T-helper 2 cell treated with Interferon-gamma antibody and Interleukin-4, amounts not matched to agents 5 μg/mL and 100 μg/mL, for 36 hours (primary cell): ENCODE measurements at places on chromosomes 2 and 18.

DNA sequence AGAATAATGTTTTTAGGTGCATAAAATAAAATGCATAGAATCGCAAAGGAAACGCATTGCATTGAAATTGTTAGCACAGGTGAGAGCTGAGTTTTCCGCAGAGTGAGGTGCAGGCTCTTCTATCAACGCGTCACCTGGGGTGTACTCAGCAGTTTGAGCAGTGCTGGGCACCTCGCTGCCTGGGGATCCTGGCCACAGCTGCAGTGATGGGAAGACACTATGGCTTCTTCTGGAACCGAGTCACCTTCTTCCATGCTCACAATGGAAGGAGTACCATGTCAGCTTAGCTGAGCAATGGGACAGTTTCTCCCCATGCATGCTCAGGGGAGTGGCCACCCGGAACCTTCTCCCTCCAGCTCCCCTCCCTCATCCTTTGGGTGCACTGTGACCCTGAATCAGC is 95.4 kb upstream of the OTOS start:
- no peak for DNase-seq

GRCh38 chr2:30026091-30027055 is 105.0 kb upstream of the ALK start:
- DNase-seq: no peak

GRCh38 chr18:54710900-54711281 is 117.4 kb upstream of the RAB27B start:
- no peak for DNase-seq

DNA sequence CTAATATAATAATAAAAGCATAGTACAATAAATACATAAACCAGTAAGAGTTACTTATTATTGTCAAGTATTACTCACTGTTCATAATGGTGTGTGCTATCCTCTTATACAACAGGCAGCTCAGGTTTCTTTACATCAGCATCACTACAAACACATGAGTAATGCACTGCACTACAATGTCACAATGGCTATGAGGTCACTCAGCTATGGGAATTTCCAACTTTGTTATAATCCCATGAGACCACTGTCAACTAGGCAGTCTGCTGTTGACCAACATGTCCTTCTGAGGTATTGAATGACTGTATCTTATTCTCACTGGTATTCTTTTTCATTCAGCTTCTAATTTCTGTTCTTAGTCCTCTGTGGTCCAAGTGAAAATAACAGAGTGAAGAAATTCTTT is 250.4 kb upstream of the DSEL start:
- DNase-seq: no peak

- DNase-seq: no peak
Observed at GRCh38 chr2:205869439-205869838, 187.1 kb downstream of the NRP2 start.

DNA sequence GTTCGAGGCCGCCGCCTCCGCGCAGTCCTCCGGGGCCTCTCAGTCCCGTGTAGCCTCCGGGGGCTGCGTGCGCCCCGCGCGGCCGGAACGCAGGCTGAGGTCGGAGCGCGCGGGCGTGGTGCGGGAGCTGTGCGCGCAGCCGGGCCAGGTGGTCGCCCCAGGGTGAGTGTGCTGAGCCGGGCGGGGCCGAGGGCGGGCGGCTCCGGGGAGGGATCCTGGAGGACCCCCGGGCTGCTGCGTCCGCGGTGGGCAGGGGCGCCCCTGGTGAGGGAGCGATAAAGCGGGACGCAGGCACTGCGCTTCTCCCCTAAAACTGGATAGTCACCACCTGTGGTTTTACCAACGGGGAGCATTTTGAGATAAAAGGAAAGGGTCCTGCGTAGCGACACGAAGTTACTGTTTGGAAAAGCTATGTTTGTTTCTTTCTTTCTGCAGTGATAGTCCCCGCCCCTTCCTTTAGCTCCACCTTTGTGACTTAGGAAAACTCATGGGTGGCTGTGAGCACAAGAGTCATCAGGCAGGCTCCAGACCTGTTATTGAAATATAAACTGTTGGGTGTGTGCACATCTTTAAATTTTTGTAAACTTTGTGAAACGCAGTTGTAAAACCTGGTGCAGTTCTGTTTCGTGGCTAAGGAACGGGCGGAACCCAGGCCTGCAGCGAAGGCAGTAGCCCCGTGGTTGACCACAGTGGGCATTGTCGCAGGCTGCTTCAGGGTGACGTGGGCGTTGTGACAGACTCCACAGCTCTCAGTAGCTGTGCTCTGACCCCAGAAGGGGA is 687 bp downstream of the CTDP1 start:
- peak; percentile 48 for DNase-seq

DNA sequence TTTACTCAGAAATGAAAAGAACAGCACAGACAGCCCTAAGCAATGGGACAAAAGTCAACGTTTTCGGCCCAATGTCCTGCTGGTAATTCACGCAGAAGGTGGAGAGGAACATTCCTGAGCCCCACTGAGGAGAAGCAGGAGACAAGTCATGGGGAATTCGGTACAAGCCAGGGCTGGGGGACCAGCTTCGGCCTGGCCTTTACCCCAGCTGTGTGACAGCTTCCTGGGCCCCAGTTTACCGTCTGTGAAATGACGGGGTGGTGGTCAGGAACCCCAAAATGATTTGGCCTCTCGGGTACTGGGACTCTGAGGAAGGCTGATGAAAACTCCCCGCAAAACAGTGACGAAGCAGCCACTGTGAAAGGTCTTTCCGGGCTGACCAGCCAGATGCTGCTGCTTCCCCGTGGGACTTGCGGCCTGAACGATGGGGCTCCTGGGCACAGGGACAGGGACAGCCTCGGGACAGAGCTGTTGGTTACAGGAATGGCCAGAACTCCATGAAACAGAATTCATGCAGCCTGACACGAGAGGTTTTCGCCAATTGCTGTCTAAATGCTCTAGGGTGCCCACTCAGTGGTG is 21.6 kb downstream of the KIF1A start:
- no peak for DNase-seq

- DNase-seq: no peak
Observed at GRCh38 chr2:122988395-122989221, 1036.5 kb upstream of the CNTNAP5 start.
